ENCODE measurements at places on chromosomes 7 and 10. TPM values are rescaled to one million over a fixed set of nuclear protein-coding genes. Genes with fewer than 3 reads are reported as not detected.

Gene TMEM196
- total RNA-seq = not detected

Gene TUBB8
- not detected for total RNA-seq

Gene MUC12
- 0.54 TPM for total RNA-seq

Gene OPN1SW
- total RNA-seq = not detected

Gene HOXA2
- not detected for total RNA-seq

Gene STEAP2
- 5.8 TPM for total RNA-seq

Gene CALCR
- not detected for total RNA-seq

Gene CTAGE8
- 0.16 TPM for total RNA-seq

Gene C10orf95
- not detected for total RNA-seq

Gene LEP
- total RNA-seq = not detected

Gene GATA3
- total RNA-seq = 0.21 TPM

Gene MCU
- total RNA-seq = 28.1 TPM

Gene ECHDC3
- 4.4 TPM for total RNA-seq

Gene PAX4
- not detected for total RNA-seq

Gene ARHGAP22
- 2.1 TPM for total RNA-seq

Gene EGR2
- 1.1 TPM for total RNA-seq

Gene CPSF4
- total RNA-seq = 32.6 TPM

Gene AKR1C1
- 238 TPM for total RNA-seq

Gene HELLS
- total RNA-seq = 32.2 TPM

Gene KLF14
- total RNA-seq = 0.64 TPM

Gene CLIP2
- total RNA-seq = 18.0 TPM

Gene ZNF479
- not detected for total RNA-seq

Gene LIPK
- total RNA-seq = not detected

Gene ASB10
- not detected for total RNA-seq

Gene RADIL
- 1.4 TPM for total RNA-seq

Gene STAG3
- total RNA-seq = 0.35 TPM

Gene TMUB1
- 37.3 TPM for total RNA-seq

Gene SPDYE9
- not detected for total RNA-seq

Gene NUPR2
- total RNA-seq = not detected

Gene SAP25
- not detected for total RNA-seq

Gene TSPAN33
- 11.2 TPM for total RNA-seq

Gene VWA2
- total RNA-seq = not detected

Gene SPDYE2
- not detected for total RNA-seq

Gene PALS2
- 40.0 TPM for total RNA-seq

Gene SLC26A3
- total RNA-seq = not detected

Gene ZPBP
- total RNA-seq = not detected
